ENCODE measurements at places on chromosomes 7 and 10.

- DNase-seq = no peak
These were observed 1.8 kb downstream of the VCL start for GRCh38 chr10:73999703-74000102.

DNA sequence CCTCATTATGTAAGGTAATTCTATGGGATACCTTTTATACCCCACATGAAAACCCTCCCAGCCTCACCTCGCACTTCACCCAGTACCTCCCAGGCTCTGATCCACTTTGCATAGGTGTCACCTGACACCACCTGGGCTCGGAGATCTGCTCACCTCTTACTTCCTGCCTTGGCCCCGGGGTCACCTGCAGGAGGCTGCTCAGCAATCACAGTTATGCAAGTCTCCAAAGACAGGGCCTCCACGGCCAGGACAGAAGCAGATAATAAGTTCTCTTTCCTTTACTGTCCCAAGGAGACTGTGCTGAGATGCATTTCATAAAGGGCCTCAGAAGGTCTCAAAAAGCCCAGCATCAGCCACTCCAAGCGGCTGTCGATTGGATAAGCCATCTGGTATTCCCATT, 112.4 kb upstream of the PPP2R2D start:
- DNase-seq = no peak

DNA sequence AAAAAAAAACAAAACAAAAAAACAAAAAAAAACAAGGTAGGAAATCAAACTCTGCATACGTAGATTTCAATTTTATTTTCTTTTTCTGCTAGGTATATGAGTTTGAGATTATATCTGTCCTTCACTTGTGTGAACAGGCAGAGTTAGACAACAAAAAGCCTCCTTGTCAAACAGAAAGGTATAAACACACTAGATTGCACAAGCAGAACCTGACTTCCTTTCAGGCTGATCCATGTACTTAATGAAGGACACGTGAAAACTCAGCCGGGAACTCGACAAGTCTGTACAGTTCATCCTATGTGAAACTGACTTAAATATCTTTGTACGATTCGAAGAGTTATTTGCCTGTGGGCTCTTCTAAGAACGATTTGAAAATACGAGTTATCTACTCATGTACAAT, 254.1 kb downstream of the ARL4A start:
- DNase-seq = no peak

GRCh38 chr7:107046491-107047259, 2.2 kb downstream of the PRKAR2B start:
- DNase-seq = no peak

DNA sequence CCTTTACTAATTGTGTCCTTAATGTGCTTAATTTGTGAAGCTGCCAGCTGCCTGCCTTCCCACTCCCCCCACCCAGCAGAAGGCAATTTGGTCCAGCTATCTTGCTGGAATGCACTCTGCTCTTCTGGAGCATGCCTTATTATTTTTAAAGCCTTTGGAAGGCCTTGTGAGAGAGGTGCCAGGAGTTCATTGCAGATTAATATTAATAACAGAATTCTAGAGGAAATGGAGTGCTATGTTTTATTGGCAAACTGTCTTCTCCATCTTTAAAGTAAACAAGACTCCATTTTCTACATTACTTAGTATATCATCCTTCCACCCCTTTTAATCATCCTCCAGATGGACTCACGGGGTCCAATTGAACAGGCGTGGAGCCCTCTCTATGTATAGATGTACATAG, 50.8 kb upstream of the ZNF32 start:
- DNase-seq = no peak

- no peak for DNase-seq
These were observed 64.6 kb downstream of the KLF6 start for GRCh38 chr10:3720228-3721019.

DNA sequence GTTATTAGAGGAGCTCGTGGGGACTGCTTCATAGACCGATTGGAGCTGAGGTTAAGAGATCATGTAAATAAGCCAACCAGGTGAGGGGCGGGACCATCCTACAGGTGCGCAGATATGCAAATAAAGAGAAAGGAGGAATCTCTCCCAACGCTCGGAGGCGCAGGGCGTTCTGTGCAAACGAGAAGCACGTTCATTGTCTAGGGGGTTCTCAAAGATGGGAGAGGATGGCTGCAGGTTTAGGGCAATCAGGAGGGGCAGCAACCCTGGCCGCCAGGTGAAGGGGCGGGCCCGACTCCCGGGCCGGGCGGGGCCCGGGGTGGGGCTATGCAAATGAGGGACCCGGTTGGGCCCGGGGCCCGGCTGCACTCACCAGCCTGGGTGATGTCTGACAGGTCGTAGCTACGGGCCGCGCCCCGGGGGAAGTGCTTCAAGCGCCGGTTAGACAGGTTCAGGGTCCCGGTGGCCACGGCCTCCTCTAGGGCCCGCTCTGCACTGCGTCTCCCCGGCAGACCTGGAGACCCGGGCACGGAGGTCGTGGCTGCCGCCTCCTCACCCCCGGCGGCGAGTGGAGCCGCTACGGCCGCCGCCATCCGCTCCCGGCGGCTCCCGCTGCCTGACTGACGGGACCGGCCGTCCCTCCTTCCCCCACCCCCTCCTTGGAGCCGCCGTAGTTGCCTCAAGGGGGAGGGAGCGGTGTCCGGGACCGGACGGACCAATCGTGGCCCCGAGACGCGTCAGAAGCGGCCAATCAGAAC, at the start of gene LRCH4:
Gene LRCH4 (minus strand): TSS at position 619 of the 755 bp plus-strand sequence. CDS start 29 bp downstream, at position 590.
- no peak for DNase-seq

GRCh38 chr10:1382711-1383110, 326.5 kb downstream of the WDR37 start:
- DNase-seq = no peak

- no peak for DNase-seq
These were observed 45.6 kb downstream of the ZNF438 start for GRCh38 chr10:30986053-30986555.

- DNase-seq = no peak
These were observed 60.6 kb downstream of the C1GALT1 start for GRCh38 chr7:7242899-7243298.

All from kidney glomerular epithelial cell (primary cell).